T1000 (cell line): ENCODE measurements at places on chromosomes 11 and 22.
A peak's percentile ranks its signal among the peaks of the same experiment; 100 is the strongest.

DNA sequence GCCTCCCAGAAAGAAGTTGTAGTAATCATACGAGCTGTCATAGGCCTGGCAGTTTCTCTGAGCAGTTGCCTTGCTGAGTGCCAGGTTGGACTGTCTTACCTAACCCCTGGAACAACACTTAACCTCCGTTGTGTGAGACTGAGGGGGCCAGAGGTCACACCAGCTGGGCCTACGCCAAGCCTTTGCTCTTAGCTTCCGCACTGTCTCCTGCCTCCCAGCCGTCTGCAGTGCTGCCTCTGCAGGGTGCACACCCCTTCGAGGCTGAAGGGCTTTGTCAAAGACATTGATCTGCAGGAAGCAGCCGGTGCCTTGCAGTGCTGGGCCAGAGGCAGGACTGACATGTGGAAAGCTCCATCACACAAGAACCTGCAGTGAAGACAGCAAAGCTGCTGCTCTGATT is 16.7 kb downstream of the TAB1 start:
- DNase-seq = no peak

- no peak for DNase-seq
Observed at GRCh38 chr11:131074573-131074972, 158.3 kb upstream of the SNX19 start.

- no peak for DNase-seq
Observed at GRCh38 chr11:121250843-121251242, 41.7 kb upstream of the SC5D start.

DNA sequence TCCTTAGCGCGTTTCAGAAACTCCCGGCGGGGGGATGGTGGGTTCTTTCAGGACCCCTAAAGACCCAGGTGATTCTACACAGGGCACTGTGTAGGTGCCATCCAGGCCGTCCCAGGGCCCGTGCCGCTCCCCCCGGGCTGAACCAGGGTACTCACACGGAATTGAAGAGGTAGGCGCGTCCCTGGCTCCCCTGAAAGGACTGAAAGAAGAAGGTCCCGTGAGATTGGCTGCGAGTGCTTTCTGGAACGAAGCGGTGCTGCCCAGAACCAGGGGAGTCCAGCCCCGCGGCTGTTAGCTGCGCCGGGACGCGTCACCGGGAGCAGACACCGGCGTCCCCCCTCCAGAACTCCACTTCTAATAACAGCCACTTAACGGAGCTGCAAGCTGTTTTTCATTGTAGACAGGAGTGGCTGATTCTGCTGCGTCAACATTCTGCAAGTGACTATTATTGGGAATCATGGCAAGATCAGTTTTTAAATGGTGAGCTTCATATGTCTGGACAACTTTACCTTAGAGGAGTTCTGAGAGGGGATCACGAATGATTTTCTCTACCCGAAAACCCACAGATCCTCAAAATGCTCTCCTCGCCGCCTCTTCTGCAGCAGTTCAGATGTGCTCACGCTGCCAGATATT is 31.8 kb downstream of the YPEL1 start:
- no peak for DNase-seq

DNA sequence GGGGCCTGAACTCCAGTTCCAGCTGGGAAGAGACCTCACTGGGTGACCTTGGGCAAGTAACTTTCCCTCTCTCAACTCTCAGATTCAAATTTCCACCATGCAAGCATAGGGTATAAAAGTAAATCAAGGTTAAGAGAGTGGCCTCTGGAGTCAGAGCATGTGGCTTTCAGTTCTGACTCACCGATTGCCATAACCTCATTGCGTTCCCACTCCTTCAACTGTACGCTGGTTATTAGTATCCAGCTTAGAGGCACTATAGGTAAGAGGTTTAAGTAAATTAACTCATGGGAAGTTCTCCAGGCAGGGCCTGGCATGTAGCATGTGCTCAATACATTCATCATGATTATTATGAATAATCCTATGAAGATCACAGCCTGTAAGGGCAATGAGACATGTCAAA is 88.3 kb downstream of the FBXO7 start:
- DNase-seq = no peak

GRCh38 chr11:110349138-110349996 is 53.0 kb upstream of the RDX start:
- DNase-seq = no peak

GRCh38 chr11:15053191-15053685 is 20.2 kb upstream of the CALCB start:
- no peak for DNase-seq

- no peak for DNase-seq
Observed at GRCh38 chr22:22940961-22941605, 53.5 kb downstream of the IGLL5 start.

GRCh38 chr22:40022536-40023240 is 27.9 kb downstream of the FAM83F start:
- no peak for DNase-seq

GRCh38 chr22:45968751-45969413 is 8.1 kb downstream of the WNT7B start:
- DNase-seq = peak; percentile 87

GRCh38 chr11:113487622-113488021 is 12.4 kb upstream of the DRD2 start:
- DNase-seq = no peak
